ENCODE measurements at places on chromosomes 1 and 21.

DNA sequence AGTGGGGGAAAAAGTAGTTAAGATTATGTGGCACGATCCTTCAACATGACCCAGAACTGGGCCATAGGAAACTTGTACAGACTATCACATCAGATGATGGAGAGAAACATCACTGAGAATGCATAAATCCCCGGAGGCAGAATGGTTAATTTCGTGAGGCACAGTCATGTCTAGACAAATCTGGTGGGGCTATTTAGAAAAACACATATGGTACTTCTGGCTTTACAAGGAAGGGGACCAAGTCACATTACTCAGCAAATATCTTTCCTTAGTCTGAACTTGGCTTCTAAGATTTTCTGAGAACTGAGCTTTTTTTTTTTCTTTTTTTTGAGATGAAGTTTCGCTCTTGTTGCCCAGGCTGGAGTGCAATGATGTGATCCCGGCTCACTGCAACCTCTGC lies 9.2 kb upstream of the UQCRHL start:
- no peak for DNase-seq

DNA sequence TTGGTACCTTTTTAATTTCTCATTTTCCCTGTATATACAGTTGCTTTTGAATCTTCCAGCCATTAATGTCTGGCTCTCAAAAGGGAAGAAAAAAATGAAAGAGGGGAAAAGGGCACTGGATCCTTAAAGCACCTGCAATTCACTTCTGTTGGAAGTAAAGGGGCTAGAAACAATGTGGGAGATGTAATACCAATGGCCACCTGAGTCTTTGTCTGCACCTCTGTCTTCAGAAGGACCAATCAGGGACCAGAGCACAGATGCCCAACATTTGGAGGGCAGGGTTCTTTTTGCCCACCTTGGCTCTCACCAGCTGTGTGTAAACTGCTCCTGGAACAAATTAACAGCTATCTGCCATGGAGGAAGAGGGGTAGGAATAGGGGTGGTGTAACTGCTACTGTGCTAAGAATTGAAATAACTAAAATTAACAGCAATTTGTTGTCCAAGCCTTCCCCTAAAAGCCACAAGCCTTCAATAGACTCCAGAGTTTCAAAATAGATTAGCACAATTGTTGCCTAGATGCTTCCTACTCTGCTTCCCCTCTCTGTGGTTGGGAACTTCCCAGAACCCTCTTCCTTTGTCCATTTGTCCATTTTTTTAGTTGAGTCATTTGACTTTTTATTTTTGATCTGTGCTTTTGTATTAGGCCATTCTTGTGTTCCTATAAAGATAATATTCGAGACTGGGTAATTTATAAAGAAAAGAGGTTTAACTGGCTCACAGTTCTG lies 11.5 kb upstream of the LRRC8B start:
- DNase-seq: no peak

- DNase-seq: no peak
Measured at GRCh38 chr1:34739613-34740012, 15.2 kb upstream of the GJB5 start.

GRCh38 chr21:44006017-44006619 lies 6.0 kb upstream of the TRAPPC10 start:
- no peak for DNase-seq

DNA sequence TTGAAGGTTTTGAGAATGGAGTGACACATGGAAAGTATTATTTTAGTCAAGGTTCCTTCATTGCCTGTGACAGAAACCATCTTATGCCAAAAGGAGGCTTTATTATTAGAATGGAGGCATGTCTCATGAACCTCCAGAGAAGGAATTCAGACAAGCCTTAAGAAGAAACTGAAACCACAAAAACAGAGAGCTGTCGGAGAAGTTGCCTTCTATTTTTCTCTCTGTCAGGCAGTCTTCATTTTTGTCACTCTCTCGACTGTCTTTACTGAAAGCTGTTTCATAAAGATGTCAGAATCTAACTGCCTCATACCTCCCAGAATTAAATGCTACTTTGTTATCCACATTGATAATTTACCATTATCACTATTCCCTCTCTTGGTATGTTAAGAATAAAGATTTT lies 434.7 kb upstream of the ADGRL4 start:
- no peak for DNase-seq

- DNase-seq: no peak
Measured at GRCh38 chr1:101250222-101250621, 13.4 kb downstream of the S1PR1 start.

DNA sequence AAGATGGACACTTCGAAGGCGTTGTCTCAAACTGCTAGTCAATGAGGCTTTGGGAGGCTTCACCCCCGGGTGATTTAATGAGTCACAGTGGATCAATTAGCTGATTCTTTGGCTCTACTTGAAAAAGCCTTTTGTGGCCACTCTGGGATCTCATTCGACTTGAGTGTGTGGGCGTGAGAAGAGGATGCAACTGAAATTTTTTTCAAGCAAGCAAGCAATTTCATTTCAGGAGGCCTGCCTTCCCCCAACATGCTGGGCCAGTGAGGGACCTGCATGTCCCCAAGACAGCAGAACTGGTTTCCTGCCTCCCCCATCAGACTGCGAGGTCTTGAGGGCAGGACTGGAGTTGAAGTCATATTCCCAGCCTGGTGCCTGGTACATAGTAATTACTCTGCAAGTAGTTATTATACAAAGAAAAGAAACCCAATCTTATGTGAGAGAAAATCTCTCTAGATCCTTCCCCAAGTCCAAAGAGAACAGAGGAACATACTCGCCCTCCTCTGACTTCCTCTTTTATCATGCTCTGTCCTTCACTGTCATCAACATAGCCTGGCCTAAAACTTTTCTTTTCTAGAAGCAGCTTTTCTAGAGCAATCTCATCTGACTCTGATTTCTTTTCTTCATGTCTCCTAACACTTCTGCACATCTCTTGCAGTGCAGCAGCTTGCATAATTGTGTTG lies 22.7 kb downstream of the SYT6 start:
- DNase-seq: no peak

- DNase-seq: no peak
Measured at GRCh38 chr1:241507189-241507863, 12.2 kb downstream of the FH start.
